ENCODE measurements at places on chromosomes 13 and 19.

DNA sequence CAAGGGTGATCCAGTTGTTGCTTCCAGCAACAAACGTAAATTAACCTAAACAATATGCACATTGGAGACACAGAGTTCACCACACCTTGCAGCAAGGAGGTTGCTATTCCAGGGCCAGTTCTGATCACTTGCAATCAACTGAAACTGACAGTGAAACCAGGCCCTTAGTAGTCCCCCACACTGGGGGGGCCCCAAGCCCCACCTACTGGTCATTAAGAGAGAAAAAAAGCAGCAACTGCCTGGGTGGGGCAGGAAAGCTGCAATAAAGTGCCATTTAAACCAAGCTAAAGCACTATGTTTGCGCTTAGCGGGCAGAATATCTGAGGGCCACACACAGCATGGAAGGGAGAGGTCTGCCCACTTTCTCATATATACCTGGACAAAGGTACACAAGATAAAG, 51.5 kb downstream of the ATP7B start:
- no peak for DNase-seq

DNA sequence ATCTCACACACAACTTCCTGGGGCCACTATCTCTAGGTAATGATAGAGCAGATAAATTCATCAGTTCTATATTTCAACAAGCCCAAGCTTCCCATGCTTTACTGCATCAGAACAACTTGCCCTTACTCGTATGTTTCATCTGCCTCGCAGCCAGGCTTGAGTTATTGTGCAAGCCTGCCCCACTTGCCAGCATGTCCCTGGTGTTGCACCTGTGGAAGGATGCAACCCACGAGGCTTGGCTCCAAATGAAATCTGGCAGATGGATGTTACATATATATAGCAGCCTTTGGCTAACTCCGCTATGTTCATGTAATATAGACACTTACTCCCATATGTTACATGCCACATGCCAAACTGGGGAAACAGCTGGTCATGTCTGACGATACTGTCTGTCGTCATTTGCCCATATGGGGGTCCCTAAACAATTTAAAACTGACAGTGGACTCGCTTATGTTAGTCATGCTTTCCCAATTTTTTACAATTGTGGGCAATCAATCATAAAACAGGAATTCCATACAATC, 6.2 kb downstream of the ERVK3-1 start:
- no peak for DNase-seq

- no peak for DNase-seq
Observed at GRCh38 chr13:51000061-51000460, 90.5 kb downstream of the RNASEH2B start.

GRCh38 chr19:54211235-54211634, 10.6 kb downstream of the RPS9 start:
- no peak for DNase-seq

DNA sequence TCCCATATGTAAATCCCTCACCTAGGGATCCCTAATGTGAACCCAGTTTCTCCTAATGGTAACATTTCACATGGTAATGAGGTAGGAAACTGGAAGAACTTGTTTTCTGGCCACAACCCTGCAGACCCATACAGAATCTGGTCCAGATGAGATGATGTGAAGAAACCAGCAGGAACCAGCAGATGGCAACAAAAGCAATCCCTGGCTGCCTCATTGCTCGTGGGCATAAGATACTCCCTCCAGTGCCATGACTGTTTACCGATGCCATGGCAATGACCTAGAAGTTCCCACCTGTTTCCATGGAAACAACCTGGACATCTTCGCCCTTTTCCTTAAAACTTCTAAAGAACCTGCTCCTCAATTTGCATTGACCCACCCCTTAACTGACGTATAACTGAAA, 1.4 kb upstream of the CD209 start:
- DNase-seq: no peak

DNA sequence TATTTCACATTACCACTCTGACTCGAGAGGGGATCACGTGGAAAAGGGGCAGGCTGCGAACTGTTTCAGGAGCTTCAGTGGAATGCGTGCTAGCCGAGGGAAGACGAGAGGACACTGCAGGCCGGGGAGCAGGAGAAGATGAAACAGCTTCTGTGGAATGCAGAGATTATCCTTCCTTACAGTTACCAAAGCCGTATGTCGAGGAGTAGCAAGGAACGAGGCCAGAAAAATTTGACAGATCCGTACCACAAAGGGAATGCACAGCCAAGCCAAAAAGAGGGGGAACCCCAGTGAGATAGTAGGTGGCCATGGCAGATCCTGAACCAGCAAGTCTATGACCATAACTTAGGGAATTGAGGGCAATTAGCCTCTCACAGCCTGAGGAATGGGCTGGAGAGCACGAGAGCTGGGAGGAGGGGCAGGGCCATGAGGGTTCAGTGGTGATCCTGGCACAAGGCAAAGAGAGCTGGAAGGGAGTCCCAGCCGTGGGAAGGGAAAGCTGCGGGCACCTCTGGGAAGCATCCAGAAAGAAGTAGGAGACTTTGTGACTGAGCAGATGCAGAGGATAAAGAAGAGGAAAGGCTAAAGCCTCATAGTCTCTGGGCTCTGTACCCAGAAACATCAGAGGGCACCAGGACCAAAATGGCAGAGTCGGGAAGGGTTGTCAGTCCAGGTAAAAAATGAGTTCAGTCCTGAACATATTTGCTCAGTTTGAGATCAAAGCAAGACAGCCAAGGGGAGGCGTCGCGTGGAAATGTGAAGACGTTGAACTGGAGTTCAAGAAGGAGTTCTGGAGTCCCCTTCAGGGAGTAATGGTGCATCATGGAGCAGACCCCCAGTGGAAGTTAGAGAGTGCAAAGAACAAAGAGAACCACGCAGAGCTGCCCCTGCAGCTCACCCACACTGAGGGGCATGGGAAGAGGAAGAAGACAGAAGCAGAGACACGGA, 5.1 kb downstream of the COL4A1 start:
- no peak for DNase-seq

DNA sequence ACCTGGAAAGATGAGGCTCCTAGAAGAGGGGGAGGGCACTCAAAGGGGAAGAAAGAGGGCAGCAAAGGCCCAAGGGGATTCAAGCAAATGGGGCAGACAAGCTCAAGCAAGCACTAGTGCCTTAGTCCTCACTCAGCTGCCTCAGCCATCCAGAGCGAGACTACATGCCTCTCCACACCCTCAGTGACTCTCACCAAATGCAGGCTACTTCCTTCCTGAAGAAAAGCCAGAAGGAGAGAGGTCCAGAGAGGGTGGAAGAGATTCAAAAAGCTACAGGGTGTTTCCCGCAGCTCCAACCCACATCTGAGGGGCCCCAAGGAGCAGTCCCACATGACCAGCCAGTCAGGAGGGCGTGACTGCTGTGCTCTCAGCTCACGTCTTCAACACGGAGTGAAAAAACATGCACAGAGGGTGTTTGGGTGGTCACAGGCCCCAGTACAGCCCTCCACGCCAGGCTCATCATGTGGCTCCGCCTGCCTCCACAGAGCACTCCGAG, 40.5 kb downstream of the MIPEP start:
- DNase-seq: no peak

GRCh38 chr13:53250272-53250875, 221.8 kb downstream of the OLFM4 start:
- DNase-seq: no peak

DNA sequence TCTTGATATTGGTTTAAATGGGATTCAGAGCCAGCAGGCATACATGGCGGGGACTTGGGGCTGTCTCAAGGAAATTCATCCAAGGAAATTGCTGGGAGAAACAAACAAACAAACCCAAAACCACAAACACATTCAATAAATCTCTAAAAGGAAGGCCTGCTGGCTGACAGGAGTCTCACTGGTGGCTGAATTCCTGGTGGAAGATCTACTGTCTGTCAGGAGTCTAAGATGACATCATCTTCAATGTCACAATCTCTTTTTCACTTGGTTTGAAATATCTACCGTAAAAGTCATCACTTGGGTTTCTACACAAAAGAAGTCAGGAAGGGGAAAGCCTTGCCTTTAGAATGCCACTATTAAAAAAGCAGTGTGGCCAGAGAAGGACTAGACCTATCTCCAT, 87.9 kb downstream of the KLF5 start:
- DNase-seq: no peak

DNA sequence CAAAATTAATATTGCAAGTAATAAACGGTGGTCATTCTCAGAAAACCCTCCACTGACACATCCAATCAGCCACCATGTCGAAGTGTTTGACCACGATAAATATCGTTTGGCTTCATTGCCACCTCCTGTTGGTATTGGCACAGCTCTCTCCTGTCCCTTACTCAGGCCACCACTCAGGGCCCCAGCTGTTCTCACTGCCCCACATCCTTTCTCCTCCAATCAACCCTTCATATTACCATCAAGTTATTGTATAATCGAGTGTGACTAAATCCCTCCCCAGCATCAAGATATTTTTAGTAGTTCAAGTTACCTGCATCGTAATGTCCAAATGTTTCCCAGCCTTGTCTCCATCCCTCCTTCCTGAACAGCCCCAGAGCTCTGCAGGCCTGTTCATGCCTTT, 50.4 kb downstream of the SACS start:
- DNase-seq: no peak

- DNase-seq: peak; percentile 6
Observed at GRCh38 chr19:50669302-50670101, 20.3 kb downstream of the C19orf81 start.

DNA sequence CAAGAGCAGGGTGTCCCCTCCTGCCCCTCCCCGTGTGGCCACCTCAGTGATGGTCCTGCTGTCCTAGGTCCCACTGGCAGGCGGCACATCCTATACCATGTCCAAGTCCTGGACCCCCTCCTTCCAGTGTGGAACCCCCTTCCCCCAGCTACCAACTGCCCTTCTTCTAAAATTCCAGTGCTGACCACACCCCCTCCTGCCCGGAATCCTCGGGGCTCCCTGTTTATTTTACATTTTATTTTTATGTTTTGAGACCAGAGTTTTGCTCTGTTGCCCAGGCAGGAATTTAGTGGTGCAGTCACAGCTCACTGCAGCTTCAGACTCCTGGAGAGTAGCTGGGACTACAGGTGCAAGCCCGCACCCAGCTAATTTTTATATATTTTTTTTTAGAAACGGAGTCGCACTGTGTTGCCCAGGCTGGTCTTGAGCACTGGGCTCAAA, 945 bp upstream of the CPAMD8 start:
- no peak for DNase-seq

DNA sequence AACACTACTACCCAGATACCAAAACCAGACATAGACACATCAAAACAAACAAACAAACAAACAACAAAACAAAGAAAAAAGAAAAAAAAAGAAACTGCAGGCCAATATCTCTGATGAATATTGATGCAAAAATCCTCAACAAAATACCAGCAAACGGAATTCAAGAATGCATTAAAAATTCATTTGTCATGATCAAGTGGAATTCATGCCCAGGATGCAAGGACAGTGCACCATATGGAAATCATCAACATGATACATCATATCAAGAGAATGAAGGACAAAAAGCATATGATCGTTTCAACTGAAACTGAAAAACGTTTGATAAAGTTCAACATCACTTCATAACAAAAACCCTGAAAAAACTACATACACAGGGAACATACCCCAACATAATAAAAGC, 48.9 kb upstream of the CEACAM21 start:
- DNase-seq: no peak

- no peak for DNase-seq
Observed at GRCh38 chr13:112127564-112128330, 60.8 kb downstream of the SOX1 start.

DNA sequence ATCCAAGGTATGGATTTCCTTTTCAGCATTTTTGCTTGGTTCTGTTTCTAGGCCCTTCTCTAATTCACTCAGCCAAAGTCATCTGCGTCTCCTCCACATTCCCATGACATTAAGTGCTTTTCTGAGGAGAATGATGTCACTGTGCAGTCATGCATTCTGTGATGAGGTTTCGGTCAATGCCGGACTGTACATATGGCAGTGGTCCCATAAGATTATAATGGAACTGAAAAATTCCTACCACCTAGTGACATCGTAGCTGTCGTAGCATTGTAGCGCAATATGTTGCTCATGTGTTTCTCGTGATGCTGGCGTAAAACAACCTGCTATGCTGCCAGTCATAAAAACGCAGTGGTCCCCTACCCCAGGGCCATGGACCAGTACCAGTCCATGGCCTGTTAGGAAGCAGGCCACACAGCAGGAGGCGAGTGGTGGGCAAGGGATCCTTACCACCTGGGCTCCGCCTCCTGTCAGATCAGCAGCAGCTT, 63.4 kb upstream of the TNFRSF19 start:
- DNase-seq: no peak

DNA sequence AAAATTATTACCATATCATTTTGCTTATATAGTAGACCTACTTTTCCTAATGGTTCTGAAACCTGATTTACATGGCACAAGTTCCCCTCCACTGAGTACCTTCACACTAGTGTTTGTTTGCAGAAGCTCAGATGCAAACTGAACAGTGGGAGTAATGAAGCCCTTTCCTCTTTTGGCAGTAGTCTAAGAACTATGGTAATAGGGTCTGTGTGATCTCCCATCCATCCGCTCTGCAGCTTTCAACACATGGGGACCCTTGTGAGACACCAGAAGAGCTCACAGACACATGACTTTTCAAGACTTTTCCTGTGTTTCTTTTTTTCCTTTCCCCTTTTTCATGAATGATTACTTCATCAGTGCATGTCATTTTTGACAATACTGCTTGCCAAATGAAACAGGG, 336.0 kb downstream of the ATP8A2 start:
- DNase-seq: no peak

DNA sequence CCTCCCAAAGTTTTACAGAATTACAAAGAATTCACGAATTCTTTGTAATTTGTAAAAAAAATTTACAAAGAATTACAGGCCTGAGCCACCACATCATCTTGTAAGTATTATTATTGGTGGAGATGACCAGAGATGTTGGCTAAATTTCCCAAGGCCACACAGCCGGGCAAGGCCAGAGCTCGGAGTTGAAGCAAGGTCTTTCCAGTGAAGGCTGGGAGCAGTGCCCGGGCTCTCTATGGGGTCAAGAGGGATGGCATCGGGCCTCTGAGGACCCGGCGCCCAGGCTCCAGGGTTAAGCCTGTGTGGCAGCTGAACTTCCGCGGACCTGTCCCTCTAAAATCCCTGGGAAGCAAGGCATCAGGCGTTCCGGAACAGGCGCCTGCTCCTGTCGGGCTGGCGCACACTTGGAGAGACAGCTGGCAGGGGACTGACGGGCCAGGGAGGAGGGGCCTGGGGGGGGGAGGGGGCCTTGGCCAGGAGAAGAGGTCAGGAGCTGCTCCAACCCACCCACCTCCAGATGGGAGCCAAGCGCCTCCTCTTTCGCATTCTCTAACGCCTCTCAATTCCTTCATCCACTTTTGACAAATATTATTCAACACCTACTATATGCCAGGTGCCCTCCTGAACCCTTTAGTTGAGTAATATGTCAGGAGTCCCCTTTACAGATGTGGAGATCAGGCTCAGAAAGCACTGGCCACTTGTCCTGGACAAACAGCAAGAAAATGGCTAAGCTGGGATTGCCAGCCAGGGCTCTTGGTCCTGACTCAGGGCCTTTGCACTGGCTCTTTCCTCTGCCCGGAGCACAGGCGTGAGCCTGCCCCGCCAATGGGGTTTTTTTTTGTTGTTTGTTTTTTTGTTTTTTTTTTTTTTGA, 36.8 kb upstream of the SEMA6B start:
- no peak for DNase-seq

- DNase-seq: no peak
Observed at GRCh38 chr19:5128251-5128935, 159.5 kb downstream of the KDM4B start.

- no peak for DNase-seq
Observed at GRCh38 chr13:33278913-33279312, 6.6 kb downstream of the STARD13 start.

- DNase-seq: no peak
Observed at GRCh38 chr13:61148211-61148610, 267.4 kb downstream of the PCDH20 start.
